AG04449 (cell line): ENCODE measurements at places on chromosomes 6 and 20.

DNA sequence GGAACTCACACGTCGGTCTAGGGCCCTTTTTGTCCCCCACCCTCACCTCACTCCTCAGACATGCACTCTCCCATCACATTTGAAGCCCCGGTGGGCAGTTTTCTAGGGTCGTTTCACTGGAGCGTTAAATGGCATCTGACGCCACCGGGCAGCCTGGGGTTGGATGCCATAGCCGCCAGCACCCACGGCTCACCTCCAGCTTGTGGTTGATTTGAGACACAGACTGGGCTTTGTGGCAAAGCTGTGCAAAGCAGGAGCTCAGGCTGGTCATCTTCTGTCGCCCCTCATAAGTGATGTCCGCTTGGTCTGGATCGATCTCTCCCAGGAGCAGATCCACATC is 530 bp downstream of the GOPC start:
- no peak for DNase-seq

GRCh38 chr6:163260911-163261310 is 153.6 kb upstream of the QKI start:
- DNase-seq, result no peak

DNA sequence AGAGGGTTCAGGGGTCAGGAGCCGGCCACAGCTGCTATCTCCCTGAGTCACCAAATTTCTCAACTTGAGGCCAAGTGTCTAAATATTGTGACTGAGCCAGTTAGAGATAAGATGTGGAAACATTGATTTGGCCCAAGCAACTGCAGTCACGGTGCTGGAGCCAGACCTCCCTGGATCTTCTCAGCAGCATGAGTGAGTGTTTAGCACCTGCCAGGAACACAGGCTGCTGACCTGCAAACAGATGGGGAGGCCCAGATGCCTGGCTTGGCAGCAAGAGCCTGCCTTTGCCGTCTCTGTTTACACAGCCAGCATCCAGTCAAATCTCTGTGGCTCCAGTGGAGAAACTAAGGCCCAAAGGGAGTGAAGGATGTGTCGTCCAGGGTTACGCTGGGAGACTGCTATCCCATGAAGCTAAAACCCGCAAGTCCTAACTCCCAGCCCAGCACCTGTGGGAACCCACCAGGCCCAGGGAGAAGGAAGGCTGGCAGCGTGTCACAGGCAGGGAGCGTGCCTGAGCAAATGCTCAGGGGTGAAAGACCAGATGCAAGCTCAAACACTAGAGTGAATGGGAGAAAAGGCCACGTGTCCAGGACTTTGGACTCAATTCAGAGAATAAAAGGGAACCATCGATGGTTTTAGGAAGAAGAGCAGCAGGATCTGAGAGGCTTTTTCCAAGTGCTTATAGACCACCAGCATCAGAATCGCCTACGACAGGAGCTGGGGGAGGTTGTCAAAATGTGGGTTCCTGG is 15.9 kb upstream of the PTGIS start:
- DNase-seq, result no peak

DNA sequence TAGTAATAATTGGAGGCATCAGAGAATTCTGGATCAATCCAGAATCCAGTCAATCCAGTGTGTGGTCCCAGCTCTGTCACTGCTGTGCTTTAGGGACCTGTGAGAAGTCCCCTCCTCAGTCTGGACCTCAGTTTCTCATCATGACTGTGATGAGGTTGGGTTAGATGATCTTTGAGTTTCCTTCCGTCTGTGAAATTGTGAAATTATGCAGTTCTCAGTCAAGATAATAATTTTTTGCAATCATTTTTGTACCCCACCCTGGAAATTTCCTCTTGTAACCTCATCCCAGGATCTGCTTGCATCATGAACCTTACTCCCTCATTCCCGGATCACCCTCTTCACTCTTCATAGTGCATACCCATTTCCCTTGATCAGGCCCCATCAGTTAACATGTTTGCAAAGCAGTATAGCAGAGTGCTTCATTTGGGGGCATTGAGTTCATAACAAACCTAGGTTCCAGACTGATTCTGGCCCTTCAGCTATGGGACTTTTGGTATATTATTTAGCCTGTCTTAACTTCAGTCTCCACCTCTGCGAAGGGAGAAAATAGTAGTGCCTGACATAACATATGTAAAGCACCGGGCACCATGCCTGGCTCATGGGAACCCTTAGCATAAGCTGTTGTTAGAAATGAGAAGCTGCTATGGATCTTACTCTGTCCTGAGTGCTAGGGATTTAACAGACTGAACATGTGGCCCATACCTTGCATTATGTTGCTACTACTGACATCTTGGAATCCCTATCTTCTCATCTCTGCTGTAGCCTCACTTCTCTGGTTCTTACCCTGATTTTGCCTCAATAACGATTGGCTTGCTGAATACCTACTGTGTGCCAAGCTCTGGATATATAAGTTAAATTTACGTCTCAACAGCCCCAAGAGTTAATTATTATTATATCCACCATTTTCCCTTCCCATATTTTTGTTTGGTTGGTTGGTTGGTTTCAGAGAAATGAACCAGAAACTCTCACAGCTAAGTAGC is 1.3 kb downstream of the ZNF76 start:
- DNase-seq, result no peak
